BJ (cell line): ENCODE measurements at places on chromosomes 2 and 18.

DNA sequence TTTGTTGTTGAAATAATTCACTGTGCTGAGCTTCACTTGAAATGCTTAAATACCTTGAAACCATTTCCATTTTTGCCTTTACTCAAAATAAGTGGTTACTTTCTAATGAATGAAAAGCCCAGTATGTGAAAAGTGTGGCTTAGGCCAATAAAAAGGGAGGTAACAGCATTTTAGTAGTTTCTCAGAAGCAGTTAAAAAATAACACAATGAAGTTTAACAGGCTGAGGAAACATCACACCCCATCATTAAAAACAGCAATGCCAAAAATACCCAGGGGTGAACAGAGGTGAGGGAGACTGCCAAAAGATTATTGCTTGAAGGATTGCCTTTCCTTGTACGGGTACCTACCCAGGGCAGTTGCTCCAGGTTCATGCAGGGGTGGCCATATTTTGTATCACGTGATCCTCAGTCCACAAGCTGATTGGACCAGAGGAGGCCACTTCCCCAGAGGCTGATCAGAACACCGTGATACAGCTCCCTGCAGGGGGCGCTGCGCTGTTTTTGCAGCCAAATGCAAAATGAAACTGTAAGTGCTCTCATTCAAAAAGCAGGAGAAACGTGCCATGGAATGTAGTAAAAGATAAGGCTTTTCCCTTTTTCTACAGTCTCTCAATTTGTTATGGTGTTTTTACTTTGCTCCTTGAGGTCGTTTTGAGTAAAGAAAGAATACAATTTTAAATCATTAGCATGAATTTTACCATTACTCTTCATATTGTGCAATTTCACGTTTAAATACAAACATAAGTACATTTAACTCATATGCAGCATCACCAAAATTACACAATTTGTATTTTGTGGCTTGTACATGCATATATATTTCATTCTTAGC, 70.2 kb upstream of the SH3BP4 start:
- DNase-seq = no peak

- DNase-seq = no peak
These were observed 19.0 kb downstream of the TWSG1 start for GRCh38 chr18:9353596-9353995.

- no peak for DNase-seq
These were observed 103.3 kb upstream of the EPHA4 start for GRCh38 chr2:221675201-221675908.

DNA sequence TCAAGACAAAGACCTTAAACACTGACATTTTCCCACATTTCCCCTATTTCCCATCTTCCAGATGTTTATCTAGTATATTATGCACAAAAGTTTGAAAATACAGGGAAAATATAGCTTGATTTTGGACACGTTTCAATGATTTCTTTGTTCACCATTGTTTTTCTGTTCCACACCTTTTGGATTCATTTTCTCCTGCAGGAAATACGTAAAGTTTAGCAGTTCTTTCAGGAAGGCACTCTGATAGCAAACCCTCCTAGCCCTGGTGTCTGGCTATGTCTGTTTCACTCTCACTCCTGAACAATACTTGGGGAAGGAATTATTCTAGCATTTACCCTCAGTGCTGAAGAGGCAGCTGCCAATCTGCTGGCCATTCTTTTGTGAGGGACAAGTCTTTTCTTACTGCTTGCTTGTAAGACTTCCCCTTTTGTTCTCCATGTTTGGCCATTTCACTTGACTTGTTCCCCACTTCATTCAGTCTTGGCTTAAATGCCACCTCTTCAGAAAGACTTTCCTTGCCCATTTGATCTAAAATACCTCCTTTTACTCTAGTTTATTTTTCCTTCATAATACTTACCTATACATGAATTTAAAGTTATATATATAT, 195.4 kb downstream of the RNF152 start:
- DNase-seq = no peak

DNA sequence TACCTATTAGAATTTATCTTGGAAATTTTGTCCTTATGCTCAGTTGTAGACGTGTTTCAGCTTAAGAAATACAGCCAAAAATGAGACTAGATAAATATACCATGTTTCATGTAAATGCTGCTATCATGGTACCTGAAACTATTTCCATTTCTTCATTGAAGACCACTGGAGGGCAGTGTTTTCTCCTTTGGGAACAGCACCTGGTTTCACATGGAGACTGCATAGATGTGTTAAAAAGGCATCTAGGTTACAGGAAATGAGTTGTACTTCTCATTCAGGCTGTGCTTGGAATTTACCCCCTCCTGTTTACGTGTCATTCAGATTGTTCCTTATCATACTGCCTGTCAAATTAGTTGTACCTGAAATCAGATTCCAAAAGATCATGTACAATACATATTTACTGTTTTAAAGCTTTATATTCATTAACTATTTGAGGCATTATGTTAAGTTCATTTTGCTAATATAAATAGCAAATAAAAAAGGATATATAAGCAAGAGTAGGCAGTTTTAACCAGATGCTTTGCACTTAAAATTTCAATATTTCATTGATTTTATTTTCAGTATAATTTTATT, 57.3 kb upstream of the PSMD14 start:
- no peak for DNase-seq

- no peak for DNase-seq
These were observed 40.6 kb downstream of the TAF1B start for GRCh38 chr2:9883897-9884296.
